Activated CD4-positive, alpha-beta T cell treated with anti-CD3 and anti-CD28 coated beads for 36 hours (primary cell): ENCODE measurements at places on chromosomes 16 and 17. TPM values are rescaled to one million over a fixed set of nuclear protein-coding genes. Genes with fewer than 3 reads are reported as not detected.

GRCh38 chr17:4538236-4539002 is 16.8 kb downstream of the MYBBP1A start:
- peaks cover 13% of the 10 kb centered on the region for H3K36me3 ChIP-seq
- no peak overlapping the region for H3K27ac ChIP-seq

- peaks cover 26% of the 10 kb centered on the region for H3K36me3 ChIP-seq
- peaks cover 14% of the 10 kb centered on the region for H3K4me1 ChIP-seq
- peak; percentile 83 for DNase-seq
- H3K27me3 ChIP-seq, result no peaks in the 10 kb centered on the region
Measured at GRCh38 chr17:81514739-81515529, 2.3 kb upstream of the ACTG1 start.

GRCh38 chr17:673200-673681 is 41.4 kb downstream of the VPS53 start:
- H3K27ac ChIP-seq, result no peak overlapping the region
- no peaks in the 10 kb centered on the region for H3K4me1 ChIP-seq
- peaks cover 18% of the 10 kb centered on the region for H3K36me3 ChIP-seq
- H3K27me3 ChIP-seq, result no peaks in the 10 kb centered on the region
- DNase-seq, result no peak

- H3K36me3 ChIP-seq, result peaks cover 36% of the 10 kb centered on the region
- DNase-seq, result no peak
- H3K4me3 ChIP-seq, result no peak overlapping the region
Measured at GRCh38 chr16:1634541-1634940, 22.4 kb downstream of the CRAMP1 start.

GRCh38 chr17:36856903-36857381 is 80.3 kb upstream of the LHX1 start:
- H3K27me3 ChIP-seq, result peaks cover 11% of the 10 kb centered on the region
- no peak overlapping the region for H3K27ac ChIP-seq
- no peak overlapping the region for H3K4me3 ChIP-seq
- DNase-seq, result no peak

- H3K27me3 ChIP-seq, result no peaks in the 10 kb centered on the region
- peak; percentile 75 for DNase-seq
- H3K4me3 ChIP-seq, result peak overlapping the region; percentile 85
- peak overlapping the region; percentile 99 for H3K27ac ChIP-seq
Measured at GRCh38 chr16:17369421-17370222, 101.1 kb downstream of the XYLT1 start.

- no peak overlapping the region for H3K27ac ChIP-seq
- peaks cover 15% of the 10 kb centered on the region for H3K4me1 ChIP-seq
- H3K4me3 ChIP-seq, result no peak overlapping the region
- no peaks in the 10 kb centered on the region for H3K27me3 ChIP-seq
Measured at GRCh38 chr17:42061646-42062487, 11.5 kb upstream of the C17orf113 start.

DNA sequence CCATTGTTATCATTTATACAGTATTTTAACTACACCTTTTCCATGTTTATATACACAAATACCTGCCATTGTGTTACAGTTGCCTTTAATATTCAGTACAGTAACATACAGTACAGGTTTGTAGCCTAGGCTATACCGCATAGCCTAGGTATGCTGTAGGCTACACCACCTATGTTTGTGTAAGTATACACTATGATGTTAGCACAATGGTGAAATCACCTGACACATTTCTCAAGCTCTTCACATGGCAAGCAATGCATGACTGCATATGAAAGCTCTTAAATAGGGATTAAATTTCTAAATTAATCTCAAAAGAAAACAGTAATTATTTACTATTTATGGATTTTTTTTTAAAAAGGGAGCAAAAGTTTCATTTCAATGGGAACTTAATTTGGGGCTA is 12.0 kb downstream of the LRRC37B start:
- H3K4me3 ChIP-seq, result no peak overlapping the region
- H3K27ac ChIP-seq, result no peak overlapping the region
- no peaks in the 10 kb centered on the region for H3K27me3 ChIP-seq
- H3K36me3 ChIP-seq, result peaks cover 5% of the 10 kb centered on the region

GRCh38 chr16:74020095-74020670 is 276.4 kb upstream of the PSMD7 start:
- no peak overlapping the region for H3K27ac ChIP-seq
- no peaks in the 10 kb centered on the region for H3K4me1 ChIP-seq

SLFN11 gene
- total RNA-seq, result 63.7 TPM
